ENCODE measurements at places on chromosomes 7 and 10.

DNA sequence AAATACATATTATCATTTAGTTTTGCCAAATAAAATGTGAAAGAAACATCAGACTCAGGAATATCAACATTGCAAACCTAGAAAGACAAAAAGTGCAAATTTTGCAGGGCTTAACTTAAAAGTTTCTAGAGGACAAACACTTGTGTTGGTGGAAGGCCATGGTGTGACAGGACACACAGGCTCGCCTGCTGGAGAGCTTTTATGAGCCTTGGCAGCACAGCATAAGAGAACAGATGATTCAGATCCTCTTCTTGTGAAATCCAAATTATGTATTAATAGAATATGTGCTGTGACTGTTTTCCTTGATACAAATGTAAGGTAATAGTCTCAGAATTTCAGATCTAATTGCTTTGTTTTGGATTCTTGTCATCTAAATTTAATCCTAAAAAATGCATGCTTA, 72.9 kb upstream of the ABCB5 start:
- no peak for DNase-seq

GRCh38 chr10:123009105-123009820, 457 bp downstream of the ACADSB start:
- no peak for DNase-seq

DNA sequence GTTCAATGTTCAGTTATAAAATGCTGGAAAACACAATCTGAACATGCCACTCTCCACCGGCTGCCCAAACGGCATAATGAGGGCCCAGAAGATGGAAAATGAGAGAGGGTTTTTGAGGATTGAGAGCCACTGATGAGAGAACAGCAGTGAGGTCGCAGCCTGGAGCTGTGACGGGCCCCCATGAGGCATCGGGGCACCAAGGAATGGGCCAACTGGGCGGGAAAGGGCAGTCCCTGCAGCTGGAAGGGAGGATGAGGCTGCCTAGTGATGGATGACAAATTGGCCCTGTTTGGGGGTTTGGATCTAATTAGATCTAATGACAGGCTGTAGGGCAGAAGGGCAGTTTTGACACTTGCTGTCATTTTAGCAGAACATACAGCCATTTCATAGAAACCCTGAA, 39.1 kb downstream of the WNT2 start:
- DNase-seq, result no peak

GRCh38 chr7:87107949-87108776, 44.1 kb upstream of the DMTF1 start:
- DNase-seq, result no peak

DNA sequence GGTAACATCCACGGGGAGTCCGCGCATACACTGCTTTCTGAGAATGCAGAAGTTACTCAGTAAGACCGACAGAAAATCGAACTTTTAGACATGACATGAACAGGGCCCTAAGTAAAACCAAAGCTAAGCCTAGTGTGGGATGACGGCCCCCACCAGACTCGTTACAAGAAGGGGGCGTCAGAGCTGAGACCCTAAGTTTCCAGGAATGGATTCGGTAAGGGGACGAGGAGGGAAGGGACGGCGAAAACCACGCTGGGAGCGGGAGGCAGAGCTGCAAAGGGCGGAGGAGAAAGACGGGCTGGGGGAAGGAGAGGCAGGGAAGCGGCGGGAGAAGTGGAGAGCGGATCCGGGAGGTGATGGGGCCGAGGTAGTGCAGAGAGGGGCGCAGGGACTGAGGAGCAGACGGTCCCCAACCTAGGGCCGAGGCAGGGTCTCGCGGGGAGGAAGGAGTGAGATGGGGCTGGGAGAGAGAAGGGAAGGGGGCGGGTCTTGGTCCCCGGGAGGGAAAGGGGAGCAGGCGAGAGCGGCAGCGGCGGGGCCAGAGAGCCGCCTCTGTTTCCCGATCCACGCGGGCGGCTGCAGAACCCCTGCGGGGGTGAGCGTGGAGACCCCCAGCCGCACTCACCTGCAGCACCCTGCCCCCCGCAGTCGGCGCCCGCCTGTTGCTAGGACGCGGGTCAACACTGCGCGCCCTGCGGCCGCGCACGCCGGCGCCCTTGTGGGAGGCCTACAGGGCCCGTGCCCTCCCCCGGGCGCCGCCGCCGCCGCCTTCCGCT, 513 bp downstream of the ODAD2 start:
- DNase-seq, result no peak

DNA sequence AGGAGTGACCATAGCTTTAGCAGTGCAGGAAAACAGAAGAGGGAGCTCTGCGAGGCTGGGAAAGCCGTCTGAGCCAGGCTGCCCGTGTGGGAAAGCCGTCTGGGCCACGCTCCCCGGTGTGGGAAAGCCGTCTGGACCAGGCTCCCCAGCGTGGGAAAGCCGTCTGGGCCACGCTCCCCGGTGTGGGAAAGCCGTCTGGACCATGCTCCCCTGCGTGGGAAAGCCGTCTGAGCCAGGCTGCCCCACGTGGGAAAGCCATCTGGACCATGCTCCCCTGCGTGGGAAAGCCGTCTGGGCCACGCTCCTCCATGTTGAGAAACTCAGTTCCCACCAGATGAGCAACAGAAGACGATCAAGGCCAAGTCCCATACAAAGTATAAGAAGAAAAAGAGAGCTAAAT, 101.8 kb downstream of the GALNT11 start:
- DNase-seq, result no peak

DNA sequence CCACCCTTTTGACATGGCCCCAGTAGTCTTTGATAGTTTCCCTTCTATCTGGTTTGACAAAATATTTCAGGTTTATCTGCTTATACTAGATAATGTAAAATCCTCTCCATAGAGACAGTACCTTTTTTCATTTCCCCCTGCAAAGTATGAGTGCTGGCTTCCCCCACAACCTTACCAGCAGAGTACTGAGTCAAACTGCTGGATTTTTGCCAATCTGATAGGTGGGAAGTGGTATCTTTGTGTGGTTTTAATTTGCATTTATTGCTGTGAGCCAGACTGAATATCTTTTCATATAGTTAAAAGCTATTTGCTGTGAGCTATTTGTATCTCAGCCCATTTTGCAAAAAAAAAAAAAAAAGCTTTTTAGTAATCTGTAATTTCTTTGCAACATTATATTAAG, 32.1 kb upstream of the HECTD2 start:
- no peak for DNase-seq
